ENCODE measurements at places on chromosomes 16 and 17.

GRCh38 chr17:56121191-56122051 is 31.9 kb upstream of the ANKFN1 start:
- no peak for DNase-seq

- no peak for DNase-seq
Observed at GRCh38 chr17:66692421-66692690, 142.6 kb upstream of the CACNG5 start.

GRCh38 chr17:80927791-80928216 is 63.8 kb upstream of the CHMP6 start:
- no peak for DNase-seq

DNA sequence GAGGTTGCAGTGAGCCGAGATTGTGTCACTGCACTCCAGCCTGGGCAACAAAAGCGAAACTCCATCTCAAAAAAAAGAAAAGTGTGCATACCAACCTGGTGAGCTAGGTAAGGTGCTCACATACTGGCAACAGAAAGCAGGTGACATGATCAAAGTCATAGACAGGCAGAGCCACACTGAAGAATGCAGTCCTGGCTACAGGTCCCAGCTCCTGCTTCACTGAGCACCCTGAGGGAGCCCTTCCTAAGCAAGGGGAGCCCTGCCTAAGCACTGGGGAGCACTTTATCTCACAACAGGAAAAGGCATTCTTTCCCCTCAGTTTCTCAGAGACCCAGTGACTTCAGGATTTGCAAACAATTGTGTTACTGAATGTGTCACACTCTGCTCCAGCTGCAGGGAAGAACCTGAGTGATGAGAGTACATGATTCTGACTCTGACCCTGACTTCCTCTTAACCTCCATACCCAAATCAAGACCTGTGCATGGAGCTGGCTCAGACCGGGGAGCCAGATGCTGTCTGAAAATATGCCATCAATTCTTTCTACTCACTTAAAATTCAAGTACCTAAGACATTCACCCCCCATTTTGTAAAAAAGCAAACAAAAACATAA is 40.5 kb downstream of the ANKRD11 start:
- DNase-seq, result no peak

DNA sequence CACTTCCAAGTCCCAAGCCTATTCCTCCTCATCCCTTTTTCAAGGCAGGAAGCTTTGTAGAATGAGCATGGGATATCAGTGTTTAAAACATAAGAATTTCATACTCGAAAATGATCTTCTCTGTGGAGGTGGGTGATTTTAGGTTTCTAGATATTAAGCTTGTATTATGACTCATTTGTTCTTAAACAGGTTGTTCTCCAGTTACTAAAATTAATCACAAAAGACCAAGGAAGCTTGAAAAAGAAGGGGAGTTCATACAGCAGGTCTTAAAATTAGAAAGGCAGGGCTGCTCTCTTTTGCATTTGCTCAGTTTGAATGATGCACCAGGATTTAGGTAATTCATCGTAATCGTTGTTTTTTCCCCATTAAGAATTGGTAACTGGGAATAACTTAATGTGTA is 208.7 kb downstream of the PRKCA start:
- DNase-seq, result peak; percentile 58

DNA sequence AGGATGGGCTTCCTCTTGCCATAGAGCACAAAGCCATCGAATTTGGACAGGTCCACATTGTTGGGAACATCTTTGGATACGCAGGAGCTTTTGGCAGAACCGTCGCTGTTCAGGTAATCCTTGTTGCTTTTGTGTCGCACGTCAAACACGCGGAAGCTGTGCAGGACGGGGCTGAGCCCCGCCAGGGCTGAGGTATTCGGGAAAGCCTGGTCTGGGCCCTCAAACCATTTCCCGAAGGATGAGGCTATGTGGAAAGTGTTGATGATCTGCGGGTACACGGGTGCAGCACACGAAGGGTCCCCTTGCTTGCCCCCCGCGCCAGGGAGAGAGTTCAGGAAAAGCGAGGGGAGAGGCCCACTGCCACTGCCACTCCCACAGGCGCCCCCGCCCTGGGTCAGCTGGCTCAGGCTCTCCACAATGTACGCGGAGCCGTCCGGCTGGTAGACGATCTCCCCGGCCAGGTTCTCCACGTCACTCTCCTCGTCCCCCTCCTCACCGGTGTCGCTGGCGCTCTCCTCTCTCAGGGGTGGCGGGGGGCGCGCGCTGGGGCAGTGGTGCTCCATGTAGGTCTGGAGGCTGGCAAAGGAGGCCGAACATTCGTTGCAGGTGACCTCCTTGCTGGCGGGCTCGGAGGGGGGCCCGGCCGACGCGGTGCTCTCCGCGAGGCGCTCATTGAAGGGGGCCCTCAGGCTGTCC is 88.5 kb downstream of the ZFHX3 start:
- DNase-seq, result no peak

GRCh38 chr17:896953-897661 is 82.5 kb downstream of the NXN start:
- DNase-seq, result no peak

GRCh38 chr16:60810250-60810649 is 1226.0 kb downstream of the CDH8 start:
- DNase-seq, result no peak

DNA sequence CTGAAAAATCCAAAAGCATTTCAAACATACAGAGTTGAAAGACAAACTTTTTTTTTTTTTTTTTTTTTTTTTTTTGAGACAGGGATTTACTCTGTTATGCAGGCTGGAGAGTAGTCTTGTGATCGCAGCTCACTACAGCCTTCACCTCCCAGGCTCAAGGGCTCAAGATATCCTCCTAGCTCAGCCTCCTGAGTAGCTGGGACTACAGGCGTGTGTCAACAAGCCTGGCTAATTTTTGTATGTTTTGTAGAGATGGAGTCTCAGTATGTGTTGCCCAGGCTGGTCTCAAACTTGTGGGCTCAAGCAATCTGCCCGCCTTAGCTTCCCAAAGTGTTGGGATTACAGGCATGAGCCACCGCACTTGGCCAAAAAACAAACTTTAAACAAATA is 64.2 kb upstream of the KIFC3 start:
- DNase-seq, result no peak

GRCh38 chr17:78313735-78314648 is 45.9 kb downstream of the SOCS3 start:
- DNase-seq, result no peak

DNA sequence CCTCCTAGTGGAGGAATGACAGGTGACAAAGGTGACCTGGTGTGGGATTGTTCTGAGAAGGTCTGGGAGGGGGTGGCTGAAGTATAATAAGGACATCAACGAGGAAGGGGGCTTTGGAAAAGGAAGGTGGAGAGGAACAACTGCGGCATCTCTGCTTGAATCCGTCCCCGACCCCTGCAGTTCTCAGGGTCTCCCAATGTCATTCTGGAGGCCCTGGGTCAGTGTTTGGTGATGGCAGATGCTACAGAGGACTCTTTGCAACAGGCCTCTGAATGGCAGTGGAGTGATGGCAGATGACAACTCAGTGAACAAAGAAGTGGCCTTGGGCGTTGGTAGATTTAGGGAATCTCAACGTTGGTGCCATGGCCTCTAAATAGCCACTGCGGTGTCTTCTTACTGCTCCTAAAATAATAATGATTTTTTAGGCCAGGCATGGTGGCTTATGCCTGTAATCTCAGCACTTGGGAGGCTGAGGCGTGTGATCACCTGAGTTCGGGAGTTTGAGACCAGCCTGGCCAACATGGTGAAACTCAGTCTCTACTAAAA is 1.3 kb downstream of the ENGASE start:
- DNase-seq, result no peak

DNA sequence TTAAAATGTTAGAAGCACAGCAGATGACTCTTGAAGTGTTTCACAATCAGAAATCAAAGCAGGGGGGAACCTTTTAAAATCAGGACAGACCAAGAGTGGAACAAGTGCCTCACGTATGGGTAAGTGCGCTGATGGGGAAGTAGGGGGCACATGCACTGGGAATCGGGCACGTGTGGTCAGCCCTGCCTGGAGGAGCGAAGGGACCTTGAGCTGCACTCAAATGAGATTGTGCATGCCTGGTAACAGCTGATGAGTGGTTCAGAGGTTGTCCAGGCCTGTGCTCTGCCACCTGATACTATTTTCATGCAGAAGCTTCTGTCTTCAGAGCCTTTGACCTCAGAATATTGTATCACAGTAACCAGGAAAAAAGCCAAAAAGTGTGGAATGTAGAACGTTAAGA is 13.7 kb upstream of the XYLT2 start:
- no peak for DNase-seq

GRCh38 chr17:51078009-51078592 is 42.6 kb downstream of the SPAG9 start:
- no peak for DNase-seq

DNA sequence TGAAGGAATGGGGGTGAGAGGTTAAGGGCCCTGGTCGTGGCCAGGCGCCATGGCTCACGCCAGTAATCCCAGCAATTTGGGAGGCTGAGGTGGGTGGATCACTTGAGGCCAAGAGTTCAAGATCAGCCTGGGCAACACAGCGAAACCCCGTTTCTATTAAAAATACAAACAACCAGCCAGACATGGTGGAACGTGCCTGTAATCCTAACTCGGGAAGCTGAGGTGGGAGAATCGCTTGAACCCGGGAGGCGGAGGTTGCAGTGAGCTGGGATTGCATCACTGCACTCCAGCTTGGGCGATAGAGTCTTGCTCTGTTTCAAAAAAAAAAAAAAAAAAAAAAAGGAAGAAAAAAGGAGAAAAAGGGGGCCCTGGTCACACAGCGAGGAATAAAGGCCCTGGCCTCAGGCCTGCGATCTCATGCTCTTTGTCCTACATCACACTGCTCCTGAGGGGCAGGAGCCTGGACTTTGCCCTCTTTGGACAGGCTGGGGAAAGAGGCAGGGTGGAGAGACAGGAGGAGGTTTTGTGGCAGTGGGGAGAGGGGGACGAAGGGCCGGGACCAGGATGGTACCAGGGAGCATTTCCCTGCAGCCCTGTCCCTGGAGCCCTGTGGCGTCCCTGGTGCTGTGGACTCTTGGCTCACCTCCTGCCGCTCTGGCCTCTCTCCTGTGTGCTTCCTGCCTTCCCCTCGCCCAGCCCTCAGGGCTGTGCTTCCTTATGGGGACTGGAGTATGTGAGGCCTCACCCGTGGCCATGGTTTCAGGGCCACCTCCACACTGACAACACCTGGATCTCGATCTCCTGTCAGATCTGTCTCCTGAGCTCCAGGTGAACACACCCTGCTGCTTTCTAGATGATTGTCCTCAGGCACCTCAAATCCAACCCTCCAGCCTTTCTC is 19.7 kb upstream of the SLC25A19 start:
- DNase-seq, result no peak
